ENCODE measurements at places on chromosomes 3 and 15.

- no peak for DNase-seq
These were observed 29.3 kb downstream of the NGRN start for GRCh38 chr15:90294601-90295269.

- peak; percentile 41 for DNase-seq
These were observed 2.1 kb downstream of the EPHB1 start for GRCh38 chr3:134797057-134797740.

- no peak for DNase-seq
These were observed 82.9 kb downstream of the IQSEC1 start for GRCh38 chr3:12990306-12990705.

DNA sequence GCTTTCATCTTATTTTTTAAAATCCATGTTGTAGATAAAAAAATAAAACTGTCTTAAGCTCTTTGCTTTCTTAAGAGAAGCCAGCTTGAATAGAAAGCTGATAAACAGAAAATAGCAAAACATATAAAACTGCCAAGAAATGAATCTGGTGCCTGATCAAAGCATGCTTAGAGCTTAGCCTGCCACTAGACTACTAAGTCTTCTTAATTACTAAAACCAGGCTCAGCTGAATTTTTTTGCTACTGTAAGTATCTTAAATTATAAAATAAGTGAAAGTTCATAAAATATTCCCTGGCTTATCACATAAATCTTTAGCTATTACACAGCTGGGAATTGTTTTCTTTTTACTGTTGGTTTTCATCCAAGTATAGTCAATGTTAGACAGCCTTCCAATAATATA lies 803.9 kb downstream of the DIPK2A start:
- DNase-seq = no peak

GRCh38 chr3:67685499-67685898 lies 31.1 kb upstream of the SUCLG2 start:
- no peak for DNase-seq

DNA sequence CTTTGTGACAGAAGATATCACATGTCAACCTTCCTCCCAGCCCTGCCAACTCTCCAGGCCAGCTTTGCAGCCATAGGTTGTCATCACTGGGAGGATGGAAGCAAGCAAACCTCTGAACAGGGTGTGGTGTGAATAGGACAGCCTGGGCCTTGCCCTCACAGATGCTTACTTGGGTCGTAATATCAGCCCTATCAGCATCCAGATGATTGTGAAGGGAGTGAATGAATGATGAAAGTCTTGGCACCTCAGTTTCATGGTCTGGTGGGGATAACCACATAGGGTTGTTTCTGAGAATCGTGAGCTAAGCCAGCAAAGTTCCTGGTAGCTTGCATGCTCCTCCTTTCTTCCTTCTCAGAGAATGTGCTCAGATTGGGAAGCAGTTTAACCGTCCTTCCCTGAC lies 55.1 kb upstream of the POLR2M start:
- DNase-seq = no peak

DNA sequence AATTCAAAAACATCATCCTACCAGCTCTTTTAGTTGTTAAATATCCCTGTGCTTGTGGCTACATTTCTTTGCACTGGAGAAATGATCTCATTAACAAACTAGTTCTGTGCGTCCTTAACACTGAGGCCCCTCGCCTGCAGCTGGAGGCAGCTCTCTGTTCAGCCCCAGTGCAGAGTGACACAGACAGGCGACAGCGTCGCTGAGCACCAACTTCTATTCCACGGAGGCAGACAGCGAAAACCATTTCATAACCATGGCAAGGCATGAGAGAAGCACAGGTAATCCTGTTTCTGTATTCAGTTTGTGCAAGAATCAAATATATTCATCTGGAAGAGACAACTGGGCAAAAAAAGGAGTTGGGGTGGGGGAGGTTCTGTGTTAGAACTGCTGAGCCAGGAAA lies 530.7 kb downstream of the ZIC1 start:
- peak; percentile 46 for DNase-seq

DNA sequence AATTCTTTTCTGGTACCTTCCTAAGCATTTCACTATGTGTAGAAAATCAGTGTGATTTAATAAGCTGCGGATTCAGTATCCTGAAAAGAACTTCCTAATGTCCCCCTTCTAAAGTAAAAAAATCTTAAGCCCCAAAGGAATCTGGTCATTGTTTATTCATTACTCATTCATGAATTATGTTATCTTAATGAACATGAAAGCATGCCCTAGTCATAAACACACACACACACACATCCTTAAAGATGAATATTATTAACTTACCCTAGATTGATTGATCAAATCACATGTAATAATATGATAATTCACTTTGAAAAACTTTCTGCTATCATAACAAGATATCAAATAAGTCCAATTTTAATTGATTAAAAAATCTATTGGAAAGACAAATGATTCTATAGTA lies 96.4 kb upstream of the BFSP2 start:
- no peak for DNase-seq

All from neural progenitor cell (in vitro differentiated cells).